Natural killer cell (primary cell): ENCODE measurements at places on chromosomes 2 and 18. TPM values are rescaled to one million over a fixed set of nuclear protein-coding genes. Genes with fewer than 3 reads are reported as not detected.

DNA sequence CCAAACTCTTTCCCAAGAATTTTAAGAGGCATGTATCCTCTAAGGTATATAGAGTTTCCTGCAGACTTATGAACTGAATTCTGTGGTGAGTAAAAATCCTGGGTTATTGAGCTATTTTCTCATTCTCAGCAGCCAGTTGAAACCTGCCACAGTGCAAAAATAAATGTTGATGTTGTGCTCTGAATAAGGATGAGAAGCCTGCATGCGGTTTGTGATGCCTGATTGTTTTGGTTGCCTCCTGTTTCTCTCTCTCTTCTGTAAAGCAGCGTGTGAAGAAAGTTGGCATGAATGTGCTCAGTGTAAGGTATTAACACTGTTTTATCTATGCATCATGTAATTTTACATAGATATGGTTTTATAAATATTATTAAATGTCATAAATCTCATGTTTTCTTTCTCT is 452.6 kb downstream of the CDH2 start:
- DNase-seq = no peak

DNA sequence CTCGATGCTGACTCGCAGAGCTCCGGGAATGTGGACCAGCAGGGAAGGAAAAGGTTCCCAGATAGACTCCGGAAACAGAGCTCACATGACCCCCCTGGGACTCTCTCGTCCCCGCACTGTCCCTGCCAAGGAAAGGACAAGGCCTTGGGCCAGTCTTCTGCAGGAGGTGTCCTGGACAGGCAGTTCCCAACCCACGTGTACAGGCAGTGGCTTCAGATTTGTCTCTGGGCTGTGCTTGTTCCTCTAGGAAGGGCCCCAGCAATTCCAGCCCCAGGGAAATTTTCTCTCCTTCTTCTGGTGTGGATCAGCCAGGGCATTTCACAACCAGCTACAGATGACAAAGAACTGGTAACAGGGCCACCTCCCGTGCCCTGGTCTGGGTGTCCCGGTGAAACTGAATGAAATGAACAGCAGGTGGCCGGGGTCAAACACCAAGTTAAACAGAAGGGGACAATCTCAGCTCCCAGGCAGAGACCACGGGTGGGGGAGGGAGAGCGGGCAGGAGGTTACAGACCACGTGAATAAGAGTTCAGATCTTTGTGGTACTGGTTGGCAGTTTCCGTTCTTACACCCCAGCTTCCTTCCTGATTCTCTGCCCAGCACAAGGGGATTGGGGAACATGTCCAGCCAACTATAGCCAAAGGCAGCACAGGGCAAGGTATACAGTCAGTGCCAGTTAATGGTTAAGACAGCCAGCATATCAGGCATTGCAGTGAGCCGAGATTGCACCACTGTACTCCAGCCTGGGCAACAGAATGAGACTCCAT is 52.2 kb upstream of the CAB39 start:
- peak; percentile 71 for DNase-seq

GRCh38 chr2:215022910-215023309 is 115.5 kb downstream of the ABCA12 start:
- DNase-seq = no peak

GRCh38 chr18:71951001-71951400 is 593.1 kb downstream of the CBLN2 start:
- no peak for DNase-seq

DNA sequence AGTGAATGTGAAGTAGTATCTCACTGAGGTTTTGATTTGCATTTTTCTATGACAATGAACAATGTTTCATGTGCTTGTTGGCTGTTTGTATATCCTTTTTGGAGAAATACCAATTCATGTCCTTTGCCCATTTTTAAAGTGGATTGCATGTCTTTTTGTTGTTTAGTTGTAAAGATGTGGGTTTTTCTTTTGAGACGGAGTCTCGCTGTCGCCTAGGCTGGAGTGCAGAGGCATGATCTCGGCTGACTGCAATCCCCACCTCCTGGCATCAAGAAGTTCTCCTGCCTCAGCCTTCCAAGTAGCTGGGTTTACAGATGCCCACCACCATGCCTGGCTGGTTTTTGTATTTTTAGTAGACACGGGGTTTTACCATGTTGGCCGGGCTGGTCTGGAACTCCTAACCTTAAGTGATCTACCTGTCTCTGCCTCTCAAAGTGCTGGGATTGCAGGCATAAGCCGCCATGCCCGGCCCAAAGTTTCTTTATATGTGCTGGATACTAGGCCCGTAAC is 236.7 kb downstream of the MYCN start:
- DNase-seq = no peak

DNA sequence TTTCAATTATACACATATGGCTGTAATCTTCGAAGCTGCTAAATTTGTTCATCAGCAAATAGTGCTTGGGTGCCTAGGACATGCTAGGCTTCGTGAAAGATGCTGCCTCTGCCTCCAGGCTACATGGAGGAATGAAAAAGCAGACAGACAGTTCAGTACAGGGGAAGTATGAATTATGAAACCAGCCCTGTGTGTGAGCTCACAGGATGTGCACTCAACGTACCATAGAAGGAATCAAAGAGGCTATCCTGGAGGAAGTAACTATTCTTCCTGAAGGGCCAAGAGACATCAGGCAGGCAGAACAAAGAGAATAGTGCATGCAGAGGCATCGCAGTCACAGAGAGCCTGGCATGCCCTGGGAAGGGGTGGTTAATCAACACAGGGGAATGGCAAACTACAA is 61.4 kb downstream of the DYM start:
- DNase-seq = no peak

- DNase-seq = no peak
These were observed 115.5 kb upstream of the ATP8B1 start for GRCh38 chr18:57918601-57919000.

DNA sequence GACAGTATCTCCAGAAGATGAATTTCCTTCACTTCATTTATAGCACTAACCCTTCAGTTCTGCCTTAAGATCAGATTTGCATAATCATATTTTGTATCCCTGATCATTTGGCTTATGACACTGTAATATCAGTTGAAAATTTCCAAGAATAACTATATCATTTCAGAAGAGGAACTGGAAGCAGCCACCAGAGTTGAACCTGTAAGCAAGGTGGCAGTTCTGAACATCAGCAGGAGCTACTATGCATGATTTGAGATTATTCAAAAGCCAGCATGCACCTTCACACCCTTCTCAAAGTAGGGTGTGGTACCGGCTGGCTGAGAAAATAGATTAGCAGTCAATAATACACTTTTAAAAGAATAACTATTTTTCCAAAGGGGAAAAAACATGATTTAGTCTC is 328.2 kb downstream of the DLGAP1 start:
- DNase-seq = no peak

- DNase-seq = no peak
These were observed 232.2 kb downstream of the THSD7B start for GRCh38 chr2:136997557-136997956.

GRCh38 chr2:65553504-65554074 is 121.2 kb upstream of the SPRED2 start:
- no peak for DNase-seq

DNA sequence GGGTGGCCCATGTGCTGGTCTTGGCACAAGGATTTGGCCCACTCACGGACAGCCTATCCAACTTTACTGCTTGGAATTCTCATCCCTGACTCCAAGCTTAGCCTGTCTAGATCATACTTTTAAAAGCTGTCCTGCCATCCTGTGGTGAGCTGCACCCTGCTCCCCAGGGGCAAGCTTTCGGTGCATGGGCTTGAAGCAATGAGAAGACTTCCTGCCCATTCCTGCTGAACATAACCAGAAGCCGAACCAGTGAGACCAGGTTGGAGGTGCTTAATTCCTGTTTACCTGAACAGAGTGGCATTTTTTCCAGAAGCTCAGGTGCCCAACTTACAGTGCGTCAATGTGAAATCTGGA is 154.5 kb downstream of the ANTXR1 start:
- no peak for DNase-seq

- no peak for DNase-seq
These were observed 482.2 kb downstream of the SPAG16 start for GRCh38 chr2:213766465-213766901.

DNA sequence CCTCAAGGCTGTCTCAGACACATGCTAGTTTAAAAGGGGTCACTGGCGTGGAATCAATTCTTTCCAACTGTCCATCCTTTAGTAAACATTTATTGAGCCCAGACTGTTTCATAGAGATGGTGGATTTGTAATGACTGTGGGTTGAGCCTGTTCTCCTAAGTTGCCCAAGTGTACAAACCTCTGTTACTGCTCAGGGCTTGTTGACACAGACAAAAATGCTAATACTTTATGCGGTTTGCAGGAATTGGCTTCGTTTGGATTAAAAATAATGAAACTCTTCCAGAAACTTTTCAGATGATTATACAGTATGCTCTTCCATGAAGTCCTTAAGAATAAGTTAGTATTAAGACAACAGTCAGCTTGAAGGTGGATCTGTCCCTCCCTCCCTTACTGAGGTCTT is 83.6 kb upstream of the MGAT5 start:
- DNase-seq = no peak

DNA sequence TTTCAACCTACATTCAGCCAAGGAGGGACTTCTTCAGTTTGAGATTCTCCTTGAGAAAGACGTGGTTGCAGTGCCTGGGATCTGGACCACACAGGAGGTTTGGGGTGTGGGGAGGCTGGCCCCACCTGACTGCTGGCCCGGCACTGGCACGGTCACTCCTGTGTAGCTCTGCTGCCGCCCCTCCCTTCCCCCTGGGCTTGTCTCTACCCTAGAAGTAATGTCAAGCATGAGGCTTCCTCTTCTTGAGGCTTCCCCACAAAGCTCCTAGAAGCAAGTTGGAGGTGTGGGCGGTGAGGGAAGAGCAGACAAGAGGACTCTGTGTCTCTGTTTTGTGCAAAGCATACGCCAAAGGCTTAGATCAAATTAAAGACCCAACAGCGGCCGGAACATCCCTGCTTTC is 8.7 kb downstream of the KLHL29 start:
- DNase-seq = no peak

DNA sequence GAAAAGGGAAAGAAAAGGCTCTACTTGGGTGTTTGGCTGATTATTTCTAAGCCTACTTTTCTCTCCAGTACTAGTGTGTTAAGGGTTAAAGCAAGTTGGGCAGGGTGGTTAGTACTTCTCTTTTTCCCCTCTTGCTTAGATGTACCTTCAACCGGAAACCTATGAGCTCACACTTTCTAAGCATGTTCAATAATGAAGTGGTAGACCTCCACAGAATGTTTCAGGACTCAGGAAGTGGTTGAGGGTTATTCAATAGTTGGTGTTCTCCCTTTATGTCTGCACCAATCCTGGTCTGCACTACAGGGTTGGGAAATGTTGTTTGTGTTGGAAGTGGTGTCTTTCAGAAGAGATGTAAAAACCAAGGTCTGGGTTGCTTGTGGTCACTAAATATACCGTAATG is 137.1 kb downstream of the ZEB2 start:
- DNase-seq = no peak

DNA sequence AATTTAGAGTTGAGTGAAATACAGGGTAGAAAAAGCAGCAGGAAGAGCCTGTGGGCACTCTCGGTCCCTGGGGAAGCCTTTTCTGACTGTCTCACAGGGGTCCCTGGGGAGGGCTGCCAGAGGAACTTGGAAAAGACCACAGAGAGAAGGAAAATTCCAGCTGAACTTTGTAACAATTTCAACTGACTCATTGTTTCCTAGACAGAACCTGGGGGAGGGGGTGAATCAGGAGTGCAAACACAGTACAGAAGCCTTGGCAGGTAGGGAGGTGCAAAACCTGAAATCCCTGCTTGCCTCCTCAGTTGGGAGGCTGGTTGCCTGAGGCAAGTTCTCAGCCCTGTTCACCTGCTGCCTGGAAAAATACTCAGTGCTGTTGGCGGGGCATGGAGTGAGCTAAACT is 106.8 kb downstream of the GRB14 start:
- no peak for DNase-seq

DNA sequence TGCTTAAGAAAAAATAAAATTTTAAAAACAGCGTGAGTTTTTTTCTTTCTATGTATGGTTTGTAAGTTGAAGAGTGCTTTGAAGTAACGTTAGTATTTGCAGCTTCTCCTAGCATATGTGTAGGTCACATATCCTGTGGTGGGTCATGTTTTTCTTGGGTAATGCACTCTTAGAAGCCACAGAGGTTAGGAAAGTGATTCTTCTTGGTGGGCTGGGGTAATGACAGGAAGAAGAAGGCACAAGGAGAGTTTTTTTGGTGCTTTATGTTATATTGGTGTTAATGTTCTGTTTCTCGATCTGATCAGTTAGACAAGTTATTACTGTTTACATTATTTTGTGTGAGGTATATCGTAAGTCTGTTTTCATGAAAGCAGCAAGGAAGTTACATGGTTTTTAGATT is 109.0 kb downstream of the ICA1L start:
- DNase-seq = no peak

DNA sequence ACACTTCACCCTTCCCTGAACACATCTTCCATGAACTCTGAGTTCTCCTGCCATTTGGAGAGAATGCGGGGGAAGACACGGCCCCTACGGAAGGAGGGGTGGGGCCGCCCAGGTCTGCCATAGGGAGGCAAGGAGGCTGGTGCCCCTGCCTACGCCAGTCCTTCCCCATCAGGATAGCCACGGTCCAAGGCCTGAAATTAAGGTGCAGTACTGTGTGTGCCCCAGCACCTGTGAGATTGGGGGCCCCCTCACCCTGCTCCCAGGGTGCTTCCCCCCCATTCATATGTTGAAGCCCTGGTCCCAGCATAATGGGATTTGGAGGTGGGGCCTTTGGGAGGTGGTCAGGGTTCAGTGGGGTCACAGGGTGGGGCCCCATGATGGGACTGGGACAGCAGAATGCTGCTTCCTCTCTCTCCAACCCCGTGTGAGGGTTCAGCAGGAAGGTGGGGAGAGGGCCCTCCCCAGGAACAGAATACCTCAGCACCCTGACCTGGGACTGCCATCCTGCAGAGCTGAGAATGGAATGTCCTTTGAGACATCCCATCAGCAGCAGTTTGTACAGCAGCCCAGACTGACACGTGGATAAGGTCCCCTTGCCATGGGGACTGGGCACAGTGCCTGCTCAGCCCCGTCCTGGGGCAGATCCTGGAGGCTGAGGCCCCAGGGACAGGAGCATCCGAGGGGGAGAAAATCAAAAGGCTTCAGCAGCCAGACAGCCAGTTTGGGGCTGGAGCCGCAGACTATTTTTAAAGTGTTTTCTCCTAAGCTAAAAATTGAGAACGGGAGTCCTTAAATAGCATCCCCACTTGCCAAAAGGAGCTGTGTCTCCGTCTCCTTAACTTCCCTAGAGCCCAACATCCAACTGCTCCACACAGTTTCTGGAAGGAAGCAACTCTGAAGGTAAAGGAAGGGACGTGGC is 105.1 kb downstream of the NDUFA10 start:
- no peak for DNase-seq

GRCh38 chr2:24360963-24361330 is 611 bp upstream of the ITSN2 start:
- DNase-seq = no peak

GRCh38 chr2:49403637-49404036 is 249.3 kb upstream of the FSHR start:
- no peak for DNase-seq

Gene ZNF24
- 58.2 TPM for total RNA-seq

Gene TEKT4
- total RNA-seq = not detected

Gene LRP2
- not detected for total RNA-seq

Gene SMCHD1
- total RNA-seq = 200 TPM

Gene UCN
- total RNA-seq = 1.6 TPM

Gene GKN2
- not detected for total RNA-seq

Gene BMP10
- not detected for total RNA-seq

Gene TNS1
- total RNA-seq = 3.0 TPM

Gene TTC39C
- 44.3 TPM for total RNA-seq

Gene COQ10B
- total RNA-seq = 79.2 TPM

Gene REG3A
- total RNA-seq = not detected

Gene AFF3
- 4.6 TPM for total RNA-seq
